ENCODE measurements at places on chromosomes 5 and 9.

DNA sequence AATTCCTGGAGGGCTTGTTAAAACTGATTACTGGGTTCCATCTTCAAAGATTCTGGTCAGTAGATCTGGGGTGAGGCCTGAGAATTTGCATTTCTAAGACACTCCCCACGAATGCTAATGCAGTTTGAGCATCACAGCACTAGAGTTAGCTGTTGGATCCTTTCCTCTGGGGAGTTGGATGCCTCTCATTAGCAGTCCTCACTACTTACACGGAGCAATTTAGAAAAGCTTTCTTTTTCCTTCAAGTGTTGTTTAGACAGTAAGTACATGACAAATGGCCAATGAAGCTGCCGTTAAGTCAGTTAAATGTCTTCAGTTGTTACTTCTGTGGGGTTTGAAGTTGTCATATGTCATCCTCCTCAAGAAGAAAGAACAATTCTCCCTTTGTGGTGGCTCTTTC, 74.9 kb upstream of the HMHB1 start:
- H3K4me1 ChIP-seq: peaks cover 19% of the 10 kb centered on the region
- no peak for DNase-seq
- no peaks in the 10 kb centered on the region for H3K36me3 ChIP-seq
- H3K4me3 ChIP-seq: no peak overlapping the region
- H3K27me3 ChIP-seq: no peaks in the 10 kb centered on the region

DNA sequence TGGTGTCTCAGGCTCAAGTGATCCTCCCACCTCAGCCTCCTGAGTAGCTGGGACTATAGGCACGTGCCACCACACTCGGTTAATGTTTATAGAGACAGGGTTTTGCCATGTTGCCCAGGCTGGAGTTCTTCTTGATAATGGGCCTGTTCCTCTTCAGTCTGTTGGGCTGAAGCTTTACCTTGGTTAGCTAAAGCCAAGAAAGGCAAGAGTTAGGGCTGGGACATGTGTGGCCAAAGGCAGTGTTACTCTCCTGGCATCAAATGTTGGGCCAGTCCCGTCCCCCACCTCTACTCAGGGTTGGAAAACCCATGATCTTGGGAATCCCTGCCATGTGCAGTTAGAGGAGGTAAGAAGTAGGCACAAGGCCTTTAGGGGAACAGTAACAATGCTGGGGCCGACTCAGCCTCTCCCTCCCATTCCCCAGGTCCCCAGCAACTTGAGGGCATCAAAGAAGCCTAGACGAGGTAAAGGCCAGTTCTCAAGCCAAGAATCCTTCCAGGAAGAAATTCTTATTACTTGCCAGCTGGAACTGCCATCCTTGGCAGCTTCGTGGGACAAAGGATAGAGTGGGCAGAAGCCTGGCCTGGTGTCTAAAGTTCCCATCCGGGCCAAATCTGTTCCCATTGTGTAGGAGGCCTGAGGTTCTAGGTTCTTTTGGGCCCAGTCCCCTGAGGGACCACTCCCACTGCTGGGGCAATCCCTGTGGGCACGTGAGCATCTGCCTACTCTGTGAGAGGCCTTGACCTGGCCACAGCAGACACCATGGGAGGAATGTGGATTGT, 4.5 kb downstream of the EGR1 start:
- H3K4me3 ChIP-seq: no peak overlapping the region

- H3K36me3 ChIP-seq: no peaks in the 10 kb centered on the region
- H3K4me1 ChIP-seq: no peaks in the 10 kb centered on the region
- DNase-seq: no peak
- H3K27me3 ChIP-seq: no peaks in the 10 kb centered on the region
- no peak overlapping the region for H3K4me3 ChIP-seq
Measured at GRCh38 chr9:70802758-70803436, 318.5 kb downstream of the TRPM3 start.

GRCh38 chr5:104941030-104941645, 1378.5 kb upstream of the NUDT12 start:
- no peaks in the 10 kb centered on the region for H3K4me1 ChIP-seq
- H3K27ac ChIP-seq: no peak overlapping the region
- no peaks in the 10 kb centered on the region for H3K36me3 ChIP-seq
- H3K4me3 ChIP-seq: no peak overlapping the region
- DNase-seq: no peak
- H3K27me3 ChIP-seq: no peaks in the 10 kb centered on the region

- no peaks in the 10 kb centered on the region for H3K36me3 ChIP-seq
- H3K4me3 ChIP-seq: no peak overlapping the region
- H3K4me1 ChIP-seq: no peaks in the 10 kb centered on the region
- DNase-seq: no peak
- no peaks in the 10 kb centered on the region for H3K27me3 ChIP-seq
Measured at GRCh38 chr9:114098021-114098935, 814 bp downstream of the KIF12 start.

DNA sequence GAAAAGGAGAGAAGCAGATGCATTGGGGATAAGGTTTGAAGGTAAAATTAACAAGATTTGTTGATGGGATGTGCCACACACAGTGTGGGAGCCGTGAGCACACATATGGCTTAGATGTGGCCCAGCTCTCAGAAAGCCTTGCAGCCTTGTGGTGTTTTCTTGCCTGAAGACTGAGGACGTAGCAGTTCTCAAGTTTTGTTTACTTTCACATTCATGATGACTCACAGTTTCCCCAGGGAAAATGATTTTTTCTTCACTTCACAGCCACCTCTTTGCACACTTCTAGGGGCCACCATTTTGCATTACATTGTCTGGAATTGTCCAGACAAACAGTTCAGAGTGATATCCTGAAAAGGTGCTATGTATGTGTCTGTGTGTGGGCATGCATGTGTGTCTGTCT, 126.2 kb downstream of the BASP1 start:
- no peak overlapping the region for H3K4me3 ChIP-seq
- no peak for DNase-seq
- no peaks in the 10 kb centered on the region for H3K4me1 ChIP-seq
- H3K27ac ChIP-seq: no peak overlapping the region
- no peaks in the 10 kb centered on the region for H3K27me3 ChIP-seq
- H3K36me3 ChIP-seq: no peaks in the 10 kb centered on the region

DNA sequence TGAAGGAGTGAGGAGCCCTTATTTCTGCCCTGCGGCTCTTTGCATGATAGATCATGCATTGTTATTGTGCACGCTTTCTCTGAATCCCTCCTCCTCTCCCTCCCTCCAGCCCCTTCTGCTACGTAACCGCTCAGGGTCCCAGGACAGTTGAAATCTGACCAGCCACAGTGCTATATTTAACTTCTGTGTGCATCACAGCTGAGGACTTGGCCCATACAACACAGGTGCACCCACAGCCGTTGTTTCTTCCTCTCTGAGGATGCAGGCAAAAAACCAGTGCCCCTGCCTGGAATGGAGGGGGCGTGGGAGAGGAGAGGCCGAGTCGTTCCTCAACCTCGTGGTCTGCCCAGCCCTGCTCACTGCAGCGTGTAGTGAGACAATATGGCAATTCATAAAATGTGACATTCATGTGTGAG, 335.6 kb upstream of the CLINT1 start:
- peaks cover 57% of the 10 kb centered on the region for H3K4me1 ChIP-seq
- no peak overlapping the region for H3K4me3 ChIP-seq
- H3K36me3 ChIP-seq: peaks cover 2% of the 10 kb centered on the region
- no peaks in the 10 kb centered on the region for H3K27me3 ChIP-seq

- no peak overlapping the region for H3K4me3 ChIP-seq
- H3K27me3 ChIP-seq: peaks cover 8% of the 10 kb centered on the region
- no peak overlapping the region for H3K27ac ChIP-seq
- no peaks in the 10 kb centered on the region for H3K36me3 ChIP-seq
Measured at GRCh38 chr5:172648755-172649154, 7.7 kb downstream of the NEURL1B start.

DNA sequence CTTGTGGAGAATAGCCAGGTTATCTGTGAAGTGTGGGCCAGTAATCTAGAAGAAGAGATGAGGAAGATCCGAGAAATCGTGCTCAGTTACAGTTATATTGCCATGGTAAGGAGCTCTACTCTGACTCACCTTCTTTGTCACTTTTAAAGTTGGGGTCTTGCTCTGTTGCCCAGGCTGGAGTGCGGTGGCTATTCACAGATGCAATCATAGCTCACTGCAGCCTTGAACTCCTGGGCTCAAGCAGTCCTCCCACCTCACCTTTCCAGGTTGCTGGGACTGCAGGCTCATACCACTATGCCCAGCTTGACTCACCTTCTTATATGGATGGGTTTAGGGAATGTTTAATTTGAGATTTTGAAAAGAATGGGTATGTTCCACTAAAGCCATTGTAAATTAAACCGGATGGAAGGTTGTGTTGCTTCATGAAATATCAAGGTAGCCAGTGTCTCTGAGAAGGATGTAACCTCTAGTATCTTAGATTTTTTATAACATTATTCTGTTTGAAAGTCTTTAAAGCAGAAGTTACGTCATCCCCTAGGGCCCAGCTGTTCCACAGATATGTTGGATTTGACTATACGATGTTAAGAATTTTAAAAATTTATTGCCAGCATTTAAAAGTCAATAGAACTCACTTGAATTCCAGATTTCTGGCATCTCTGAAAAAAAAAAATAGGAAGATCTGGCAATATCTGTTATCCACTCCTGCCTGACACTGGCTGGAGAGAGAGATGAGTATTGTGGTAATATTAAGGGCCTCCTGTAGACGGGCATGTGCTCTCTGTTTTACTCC, 5.1 kb downstream of the CNOT8 start:
- peaks cover 29% of the 10 kb centered on the region for H3K4me1 ChIP-seq
- H3K4me3 ChIP-seq: no peak overlapping the region
- DNase-seq: no peak
- H3K27me3 ChIP-seq: no peaks in the 10 kb centered on the region

DNA sequence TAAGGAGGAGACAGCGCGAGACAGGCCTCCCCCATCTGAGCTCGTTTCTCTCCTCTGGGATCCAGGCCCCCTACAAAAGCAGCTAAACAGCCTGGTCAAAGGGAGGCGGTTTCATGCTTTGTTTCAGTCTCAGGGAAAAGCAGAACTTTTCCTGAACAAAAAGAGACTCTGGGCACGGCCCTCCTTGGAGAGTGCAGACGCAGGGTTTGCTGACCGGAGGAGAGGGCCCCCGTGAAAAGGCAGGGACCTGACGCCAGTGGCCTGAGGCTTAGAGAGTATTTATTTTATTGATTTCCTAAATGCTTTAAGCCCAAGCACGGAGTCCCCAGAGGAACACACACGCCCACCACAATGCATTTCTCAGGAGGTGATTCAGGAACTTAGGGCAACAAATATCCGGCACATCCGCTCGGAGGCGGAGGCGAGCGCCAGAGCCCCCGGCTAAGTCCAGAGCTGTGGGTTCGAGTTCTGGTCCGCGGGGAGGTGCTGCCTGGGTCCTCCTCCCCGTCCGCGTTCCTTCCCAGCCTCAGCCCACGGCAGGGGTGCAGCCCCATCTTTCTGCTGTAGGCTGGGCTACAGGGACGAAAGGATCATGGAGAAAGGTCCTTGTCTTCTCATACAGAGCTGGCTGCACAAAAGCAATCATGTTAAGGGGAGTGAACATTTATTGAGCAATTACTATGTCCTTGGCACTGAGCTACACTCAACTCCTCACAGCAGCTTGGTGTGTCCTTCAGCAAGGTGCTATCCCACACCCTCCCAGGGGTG, 40.0 kb downstream of the PTGES start:
- H3K27me3 ChIP-seq: no peaks in the 10 kb centered on the region
- no peak overlapping the region for H3K4me3 ChIP-seq
- H3K36me3 ChIP-seq: no peaks in the 10 kb centered on the region
- H3K4me1 ChIP-seq: peaks cover 19% of the 10 kb centered on the region
- no peak overlapping the region for H3K27ac ChIP-seq

GRCh38 chr5:120158211-120158610, 305.9 kb upstream of the PRR16 start:
- no peak overlapping the region for H3K4me3 ChIP-seq
- no peaks in the 10 kb centered on the region for H3K4me1 ChIP-seq
- no peak for DNase-seq
- H3K36me3 ChIP-seq: no peaks in the 10 kb centered on the region
- H3K27me3 ChIP-seq: no peaks in the 10 kb centered on the region

DNA sequence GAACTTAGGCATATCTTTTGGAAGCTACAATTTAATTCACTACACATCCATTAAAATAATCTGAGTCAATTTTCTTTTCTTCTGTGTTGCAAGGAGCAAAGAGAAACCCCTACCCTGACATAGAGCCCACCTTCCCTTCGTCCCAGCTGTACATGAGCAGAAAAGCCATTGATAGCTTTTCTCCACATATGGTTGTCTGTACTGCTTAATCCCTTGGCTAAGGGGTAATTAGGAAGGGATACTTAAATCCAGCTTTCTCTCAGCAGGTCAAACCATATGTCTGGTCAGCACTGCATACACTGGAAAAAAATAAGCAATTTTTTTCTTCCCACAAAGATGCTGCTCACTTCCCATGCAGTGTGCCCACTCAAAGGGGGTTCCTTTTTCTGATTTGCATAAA, 94.7 kb upstream of the RAD23B start:
- H3K4me1 ChIP-seq: no peaks in the 10 kb centered on the region
- no peaks in the 10 kb centered on the region for H3K27me3 ChIP-seq
- H3K27ac ChIP-seq: no peak overlapping the region
- no peaks in the 10 kb centered on the region for H3K36me3 ChIP-seq
- no peak overlapping the region for H3K4me3 ChIP-seq
